Muscle of back (tissue), 13 donors: ENCODE measurements at places on chromosomes 2 and 18. TPM values are rescaled to one million over a fixed set of nuclear protein-coding genes. Genes with fewer than 3 reads are reported as not detected.

DNA sequence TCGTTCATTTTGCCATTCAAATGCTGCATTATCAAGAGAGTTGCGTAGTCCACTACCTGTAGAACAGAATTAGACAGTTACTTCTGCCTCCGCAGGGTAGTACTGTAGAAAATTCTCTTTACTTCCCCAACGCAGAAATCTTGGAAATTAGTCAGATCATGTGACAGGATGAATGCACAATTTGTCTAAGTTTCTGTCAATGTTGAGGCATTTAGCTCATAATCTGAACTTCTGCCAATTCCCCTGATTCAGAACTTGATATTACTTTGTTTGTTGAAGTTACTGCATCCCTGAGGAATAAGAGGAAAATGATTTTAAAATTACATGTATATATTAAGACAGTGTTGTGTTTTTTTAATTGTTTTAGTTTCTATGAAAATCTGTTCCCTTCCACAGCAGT is 83.4 kb downstream of the TTC27 start:
- DNase-seq = peak; percentile 84

- DNase-seq = no peak
Measured at GRCh38 chr2:205815673-205816072, 133.4 kb downstream of the NRP2 start.

GRCh38 chr2:186348200-186348599 is 137.9 kb upstream of the ZC3H15 start:
- DNase-seq = no peak

The TMEM169 gene
- polyA plus RNA-seq = 3.9 TPM

- peak; percentile 18 for DNase-seq
Measured at GRCh38 chr2:76958749-76959148, 563.4 kb downstream of the LRRTM4 start.

DNA sequence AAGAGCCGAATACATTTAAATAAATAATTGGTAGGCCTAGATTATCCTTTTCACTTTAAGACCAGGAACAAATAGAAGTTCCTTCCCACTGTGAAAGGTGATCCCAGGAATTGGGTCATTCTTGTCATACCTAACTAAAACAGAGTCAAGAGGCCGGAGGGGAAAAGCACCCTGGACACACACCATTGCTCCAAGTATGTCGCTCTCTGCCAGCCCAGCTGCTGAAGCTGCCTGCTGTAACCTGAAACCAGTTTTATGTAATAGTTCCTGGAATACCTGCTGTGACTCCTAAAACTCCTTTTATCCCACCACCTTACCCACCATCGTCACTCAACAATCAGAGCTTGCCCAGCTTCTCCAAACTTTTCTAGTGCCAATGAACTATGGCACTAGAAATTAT is 217.1 kb downstream of the PTPRM start:
- DNase-seq = no peak

The HOXD13 gene
- not detected for polyA plus RNA-seq
